ENCODE measurements at places on chromosomes 5 and 9.

GRCh38 chr9:133490865-133491655 lies 12.2 kb upstream of the SLC2A6 start:
- no peak for DNase-seq

DNA sequence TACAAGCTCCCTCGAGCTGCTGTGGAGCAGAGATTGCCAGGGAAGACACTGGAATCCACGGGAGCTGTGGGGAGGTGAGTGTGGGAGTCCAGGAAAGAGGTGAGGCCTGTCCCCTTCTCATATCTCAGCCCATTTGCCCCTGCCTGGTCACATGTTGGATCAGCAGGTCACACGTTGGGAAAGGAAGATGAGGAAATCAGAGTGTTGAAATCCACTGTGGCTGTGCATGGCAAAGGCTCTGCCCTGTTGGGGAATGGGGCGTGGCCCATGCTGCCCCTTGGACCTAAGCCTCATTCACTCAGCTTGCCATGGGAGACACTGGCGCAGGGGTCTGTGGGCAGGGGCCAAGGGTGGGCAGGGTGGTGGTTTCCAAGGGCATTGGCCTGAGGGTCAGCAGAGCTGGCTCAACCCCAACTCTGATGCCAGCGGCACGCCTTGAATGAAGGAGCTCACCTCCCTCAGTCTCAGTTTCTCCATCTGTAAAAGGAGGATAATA lies 85.4 kb upstream of the CPEB4 start:
- DNase-seq: peak; percentile 85

DNA sequence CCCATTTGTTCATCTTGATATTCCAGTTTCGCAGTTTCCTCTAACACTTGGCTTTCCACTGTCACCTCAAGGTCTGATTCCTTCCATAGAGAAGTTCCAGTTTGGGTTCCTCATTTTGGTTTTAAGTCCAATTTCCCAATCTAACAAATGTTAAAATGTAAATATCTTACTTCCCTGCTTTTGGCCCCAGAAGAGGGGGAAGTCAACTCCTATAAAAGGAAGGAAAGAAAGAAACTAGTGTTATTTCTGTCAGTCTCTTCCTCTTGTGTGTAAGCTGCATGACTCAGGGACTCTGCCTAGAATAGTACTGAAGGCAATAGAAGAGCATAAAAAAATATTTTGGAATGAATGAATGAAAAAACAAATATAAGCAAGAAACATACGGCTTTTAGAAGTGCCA lies 127.5 kb upstream of the CCNG1 start:
- no peak for DNase-seq

- DNase-seq: peak; percentile 79
These were observed 159.4 kb upstream of the NR3C1 start for GRCh38 chr5:143562935-143563334.

GRCh38 chr5:120510098-120510637 lies 46.1 kb downstream of the PRR16 start:
- DNase-seq: no peak

DNA sequence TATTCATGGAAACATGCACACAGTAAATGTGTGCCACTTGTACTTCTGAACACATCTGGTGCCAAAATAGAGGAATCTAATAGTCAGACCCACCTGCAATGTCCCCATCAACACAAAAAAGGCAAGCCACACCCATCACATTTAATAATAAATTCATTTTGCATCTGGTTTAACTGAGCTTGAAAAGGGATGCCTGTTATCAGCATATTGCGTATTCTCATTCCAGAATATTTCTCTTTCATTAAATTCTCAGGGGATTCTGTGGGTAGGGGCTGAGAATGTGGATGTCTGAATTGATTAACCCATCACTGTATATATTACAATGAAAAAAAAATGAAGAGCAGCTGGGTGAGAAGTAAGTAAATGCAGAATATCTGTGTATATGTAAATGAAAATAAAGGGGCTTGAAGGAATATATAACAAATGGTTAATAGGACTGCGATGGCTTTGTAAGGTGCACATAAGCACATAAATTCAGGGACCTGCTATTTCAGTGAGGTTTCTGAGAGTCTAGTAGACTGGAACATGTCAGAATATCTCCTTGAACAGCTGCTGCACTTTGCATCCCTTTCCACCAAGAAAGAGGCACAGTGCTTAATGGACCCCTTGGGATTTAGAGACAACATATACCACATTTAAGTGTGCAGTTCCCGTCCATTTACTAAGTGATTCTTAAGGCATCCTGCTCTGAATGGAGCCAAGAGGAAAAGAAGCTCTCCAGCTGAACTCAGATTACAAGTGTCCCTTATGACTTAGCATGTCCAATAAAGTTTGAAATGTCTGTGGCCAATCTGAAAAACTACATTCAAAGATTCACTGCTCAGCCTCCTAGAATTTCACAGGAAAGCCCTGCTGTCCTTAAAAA lies 104.1 kb upstream of the NIPBL start:
- DNase-seq: no peak

DNA sequence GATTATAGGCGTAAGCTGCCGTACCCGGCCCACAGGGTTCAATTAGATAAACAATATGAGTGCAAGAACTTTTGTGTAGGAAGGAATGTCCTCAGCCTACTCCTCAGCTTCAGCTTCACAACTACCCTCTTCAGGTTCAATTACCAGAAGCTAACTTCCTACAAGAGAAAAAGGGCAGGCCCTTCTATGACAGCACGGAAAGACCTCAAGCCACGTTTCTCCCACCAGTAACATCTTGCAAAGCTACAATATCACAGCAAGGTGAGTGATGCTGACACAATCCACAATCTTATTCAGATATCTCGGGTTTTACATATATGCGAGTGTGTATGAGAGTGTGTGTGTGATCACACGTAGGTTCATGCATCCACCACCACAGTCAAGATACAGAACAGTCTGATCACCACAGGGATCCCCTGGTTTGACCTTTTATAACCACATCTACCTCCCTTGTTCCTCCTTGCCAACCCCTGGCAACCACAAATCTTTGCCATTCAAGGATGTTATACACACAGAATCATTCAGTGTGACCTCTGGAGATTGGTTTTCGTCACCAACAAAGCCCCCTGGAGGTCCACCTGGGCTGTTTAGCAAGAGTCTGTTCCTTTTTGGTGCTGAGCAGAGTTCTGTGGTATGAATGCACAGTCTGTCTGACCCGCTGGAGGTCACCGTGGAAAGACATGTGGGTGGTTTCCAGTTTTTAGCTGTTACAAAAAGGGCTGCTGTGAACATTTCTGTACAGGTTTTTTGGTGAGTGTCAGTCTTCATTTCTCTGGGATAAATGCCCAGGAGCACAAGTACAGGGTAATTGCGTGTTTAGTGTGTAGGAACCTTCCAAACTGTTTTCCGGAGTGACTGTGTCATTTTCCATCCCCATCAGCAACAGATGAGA lies 38.2 kb downstream of the IPPK start:
- no peak for DNase-seq

- DNase-seq: peak; percentile 59
These were observed 63.4 kb downstream of the SMIM23 start for GRCh38 chr5:171848911-171849520.

DNA sequence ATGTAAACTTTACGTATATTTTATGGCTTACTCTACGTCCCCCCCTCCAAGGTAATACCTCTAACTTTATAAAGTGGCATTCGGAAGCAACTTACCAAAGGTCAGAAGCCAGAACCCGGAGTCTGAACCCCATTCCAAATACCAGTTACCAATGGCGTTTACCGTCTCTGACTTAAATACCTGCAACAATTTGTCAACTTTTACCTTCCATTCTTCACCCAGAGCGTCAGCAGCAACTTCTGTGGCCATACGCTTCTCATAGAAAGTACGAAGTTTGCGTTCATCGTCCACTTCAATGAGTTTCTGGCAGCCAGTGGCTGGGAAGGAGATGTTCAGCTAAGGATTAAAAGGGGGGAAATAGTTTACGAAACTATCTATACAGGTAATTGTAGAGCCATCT lies 753 bp downstream of the RPS6 start:
- no peak for DNase-seq
